ENCODE measurements at places on chromosomes 2 and 18. TPM values are rescaled to one million over a fixed set of nuclear protein-coding genes. Genes with fewer than 3 reads are reported as not detected.

Gene CIDEA
- not detected for total RNA-seq

DNA sequence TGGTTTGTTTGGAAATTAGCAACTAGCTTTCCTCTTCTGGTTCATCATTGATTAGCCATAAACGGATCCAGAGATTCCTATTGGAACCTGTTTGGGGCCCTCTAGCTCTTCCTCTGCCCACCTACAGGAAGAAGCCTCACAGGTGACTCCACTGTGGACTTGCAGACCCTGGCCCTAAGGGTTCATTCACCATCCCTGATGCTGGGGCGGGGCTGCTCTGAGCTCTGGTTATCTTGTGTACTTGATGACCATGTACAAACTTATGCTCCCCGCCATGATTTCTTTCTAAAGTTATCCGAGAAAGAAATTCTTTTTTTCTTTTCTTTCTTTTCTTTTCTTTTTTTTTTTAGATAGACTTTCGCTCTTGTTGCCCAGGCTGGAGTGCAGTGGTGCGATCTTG lies 33.9 kb upstream of the INHBB start:
- no peak for DNase-seq

DNA sequence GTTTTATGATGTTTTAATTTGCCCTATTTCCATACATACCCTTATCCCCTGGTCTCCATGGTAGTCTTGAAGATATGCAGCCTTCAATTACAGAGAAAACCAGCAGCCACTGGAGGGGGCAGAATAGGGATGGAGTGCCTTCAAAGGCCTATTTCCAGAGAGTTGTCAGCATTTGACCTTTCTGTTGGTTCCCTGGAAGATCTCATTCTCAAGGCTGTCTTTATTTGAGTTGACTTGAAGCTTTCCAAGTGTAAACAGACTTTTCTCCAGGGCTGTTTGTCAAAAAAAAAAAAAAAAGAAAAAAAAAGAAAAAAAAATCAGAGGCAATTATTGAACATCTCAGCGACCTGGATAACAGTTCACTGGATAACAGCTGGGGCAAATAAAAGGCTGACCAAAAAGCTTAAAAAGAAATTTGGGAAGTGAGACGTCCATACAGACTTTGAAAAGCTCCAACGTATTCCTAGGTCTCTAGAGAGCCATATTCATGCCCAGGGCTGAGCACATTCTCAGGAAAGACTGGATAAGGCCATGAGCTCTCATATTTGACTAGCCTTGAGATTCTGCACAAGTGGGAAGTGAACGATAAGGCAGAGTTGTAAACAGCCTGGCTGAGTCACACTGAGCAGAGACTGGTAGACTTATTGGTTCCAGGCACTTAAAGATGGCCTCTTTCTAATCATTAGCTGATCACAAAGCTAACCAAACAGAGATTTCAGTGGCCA lies 126.6 kb downstream of the VAPA start:
- no peak for DNase-seq

- DNase-seq: no peak
These were observed 214.3 kb downstream of the KCNS3 start for GRCh38 chr2:18092760-18093159.

Gene TEKT4
- total RNA-seq: not detected

Gene PPP1R1C
- not detected for total RNA-seq

GRCh38 chr2:11722292-11723060 lies 24.0 kb upstream of the LPIN1 start:
- DNase-seq: no peak

- DNase-seq: no peak
These were observed 737.4 kb upstream of the SALL3 start for GRCh38 chr18:78242254-78242643.

GRCh38 chr2:199395311-199395710 lies 62.4 kb downstream of the SATB2 start:
- no peak for DNase-seq

DNA sequence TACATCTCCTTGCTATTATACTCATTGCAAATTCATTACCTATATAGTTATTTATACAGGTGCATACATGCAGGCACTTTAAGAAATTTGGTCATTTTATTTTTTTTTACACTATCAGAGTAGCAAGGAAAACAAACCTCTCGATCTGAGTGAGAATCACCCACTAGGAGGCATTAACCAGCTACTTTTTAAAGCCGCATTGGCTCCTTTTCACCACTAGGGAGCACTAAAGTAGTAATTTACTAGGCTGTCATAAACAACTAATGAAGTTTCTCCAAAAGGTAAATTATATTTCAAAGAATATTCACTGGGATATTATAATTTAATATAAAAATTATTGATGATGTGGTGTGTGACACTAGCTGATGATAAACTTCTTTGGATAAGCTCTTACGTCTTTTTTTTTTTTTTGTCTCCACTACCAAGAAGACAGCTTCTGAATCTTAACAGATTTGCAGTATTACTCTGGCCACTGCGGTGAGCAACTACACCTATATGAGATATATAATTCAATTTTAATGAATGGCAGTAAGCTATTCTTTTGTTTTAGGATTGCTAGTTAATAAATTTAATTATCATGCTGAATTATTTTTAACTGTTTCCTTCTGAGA lies 101.9 kb downstream of the NOL4 start:
- no peak for DNase-seq

- DNase-seq: no peak
These were observed 19.8 kb downstream of the SMIM21 start for GRCh38 chr18:75407468-75408437.

DNA sequence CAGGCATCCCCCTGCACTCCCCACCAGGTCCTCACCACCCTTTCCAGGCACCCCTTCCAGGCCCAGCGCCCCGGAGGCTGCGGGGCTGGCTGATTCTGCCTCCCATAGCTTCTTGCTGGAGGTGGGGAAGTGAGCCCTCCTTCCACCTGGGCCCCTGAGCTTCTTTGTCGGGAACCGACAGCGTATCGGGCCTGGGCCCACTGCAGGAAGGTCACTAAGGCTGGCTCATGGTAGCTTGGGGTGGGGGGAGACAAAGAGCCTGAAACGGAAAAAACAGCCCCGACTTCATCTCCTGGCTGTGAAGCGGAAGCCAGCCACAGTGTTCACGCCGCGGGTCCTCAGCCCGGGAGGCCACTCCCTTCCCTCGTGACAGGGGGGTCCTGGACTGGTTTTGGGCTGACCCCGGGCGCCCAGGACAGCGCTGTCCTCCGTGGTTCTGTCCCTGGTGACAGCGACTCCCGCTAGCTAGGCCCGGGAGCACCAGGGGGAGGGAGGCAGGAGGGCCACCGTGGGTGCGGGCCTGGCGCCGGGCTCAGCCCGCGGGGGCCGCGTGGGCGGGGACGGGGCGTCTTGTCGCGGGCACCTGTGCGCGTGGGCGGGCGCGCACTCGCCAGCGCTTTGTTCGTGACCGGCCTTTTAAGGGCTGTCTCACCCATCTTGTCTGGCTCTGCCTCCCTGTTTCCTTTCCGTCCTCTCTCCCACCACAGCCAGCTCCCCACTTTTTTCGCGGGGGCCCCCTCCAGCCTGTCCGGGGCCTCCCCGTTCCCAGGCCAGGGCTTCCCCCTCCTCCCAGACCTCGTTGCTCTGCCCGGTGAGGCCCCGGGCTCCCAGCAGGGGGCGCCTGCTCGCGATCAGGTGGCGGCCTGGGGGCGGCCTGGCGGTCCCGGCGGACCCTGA lies 64.9 kb downstream of the DNMT3A start:
- DNase-seq: peak; percentile 70

- DNase-seq: no peak
These were observed 41.6 kb upstream of the RAB31 start for GRCh38 chr18:9666548-9666947.

Data from activated T-helper 2 cell treated with anti-CD3 and anti-CD28 coated beads, Interferon-gamma antibody, Interleukin-2, Interleukin-4, amounts not matched to agents 10 μg/mL and 5 μg/mL and 100 μg/mL, durations not matched to agents 14 hours and 24 hours and 36 hours (primary cell).